ENCODE measurements at places on chromosomes 3 and 15.

DNA sequence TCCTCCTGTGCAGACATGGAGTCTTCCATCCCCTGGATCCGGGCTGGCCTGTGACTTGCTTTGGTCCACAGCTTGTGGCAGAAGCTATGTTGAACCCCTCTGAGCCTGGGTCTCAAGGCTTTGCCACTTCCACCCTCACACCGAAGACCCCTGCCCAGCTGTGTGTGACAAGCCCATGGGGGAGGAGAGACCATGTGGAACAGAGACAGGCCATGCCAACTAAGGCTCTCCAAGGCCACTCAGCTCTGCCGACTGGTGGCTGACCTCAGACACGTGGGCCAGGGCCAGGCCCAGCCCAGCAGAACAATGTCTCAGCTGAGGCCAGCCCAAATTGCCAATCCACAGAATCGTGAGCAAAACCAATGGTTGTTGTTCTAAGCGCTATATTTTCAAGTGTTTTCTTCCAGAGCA lies 16.4 kb upstream of the CFAP100 start:
- DNase-seq: no peak

- no peak for DNase-seq
Observed at GRCh38 chr3:166104938-166105337, 267.7 kb upstream of the BCHE start.

GRCh38 chr3:61896251-61896650 lies 334.9 kb downstream of the PTPRG start:
- no peak for DNase-seq

DNA sequence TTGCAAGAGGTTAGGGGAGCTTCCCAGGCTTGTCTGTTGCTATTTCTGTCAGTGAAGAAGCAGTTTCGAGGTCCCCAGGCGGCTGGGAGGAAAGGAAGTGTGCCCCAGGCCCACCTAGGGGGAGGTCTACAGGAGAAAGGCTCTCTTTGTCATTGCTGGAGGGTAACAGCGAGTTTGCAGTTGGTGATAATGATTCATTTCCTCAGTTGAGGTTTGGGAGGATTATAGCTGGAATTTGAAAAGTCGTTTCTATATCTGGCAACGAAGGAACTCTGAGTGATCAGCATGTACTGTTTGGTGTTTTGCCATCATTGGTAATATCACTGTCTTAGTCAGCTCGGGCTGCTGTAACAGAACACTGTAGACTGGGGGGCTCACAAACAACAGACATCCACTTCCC lies 65.5 kb upstream of the UBE3A start:
- DNase-seq: no peak

DNA sequence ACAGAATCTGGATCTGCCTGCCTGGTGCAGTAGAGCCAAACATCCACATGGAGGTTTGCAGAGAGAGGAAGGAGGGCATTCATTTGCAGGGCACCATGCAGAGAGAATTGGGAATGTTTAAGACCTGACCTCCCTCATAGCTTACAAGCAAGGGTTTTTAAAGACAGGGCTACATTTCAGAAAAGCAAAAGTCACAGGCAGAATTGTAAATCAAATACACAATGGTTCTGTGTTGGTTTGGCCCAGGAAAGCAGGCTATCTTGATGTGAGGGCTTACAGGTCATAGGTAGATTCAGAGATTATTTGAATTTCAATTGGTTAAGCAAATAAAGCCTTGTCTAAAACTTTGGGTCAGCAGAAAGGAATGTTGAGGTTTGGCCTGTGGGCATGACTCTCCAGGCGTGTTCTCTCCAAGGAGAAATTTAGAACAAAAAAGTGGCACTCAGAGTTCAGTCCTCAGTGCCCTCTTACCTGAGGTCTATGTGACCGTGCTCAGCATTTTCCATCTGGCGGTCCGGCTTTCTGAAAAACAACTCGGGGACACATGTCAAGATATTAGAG lies 91.5 kb downstream of the CD47 start:
- DNase-seq: no peak

DNA sequence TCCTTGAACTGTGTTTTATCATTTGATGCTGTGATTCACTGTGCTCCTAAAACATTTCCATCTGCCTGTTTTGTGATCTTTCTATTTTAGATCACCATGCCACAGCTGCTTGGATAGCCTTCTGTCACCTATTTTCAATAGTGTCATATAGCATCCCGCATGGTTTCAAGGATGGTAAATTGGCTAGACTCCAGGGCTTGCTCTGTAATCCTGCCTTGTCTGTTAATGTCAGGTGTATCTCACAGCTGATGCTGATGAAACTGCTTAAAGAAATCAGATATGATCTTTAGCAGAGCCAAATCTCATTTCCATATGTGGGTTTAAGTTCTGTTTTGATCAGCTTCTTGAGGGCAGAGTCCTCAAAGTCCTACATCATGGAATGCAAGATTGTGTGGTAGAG lies 182.2 kb downstream of the UBE2E2 start:
- no peak for DNase-seq

GRCh38 chr3:141812586-141812985 lies 49.4 kb downstream of the GRK7 start:
- no peak for DNase-seq

GRCh38 chr3:101954936-101955335 lies 105.6 kb downstream of the NFKBIZ start:
- no peak for DNase-seq

DNA sequence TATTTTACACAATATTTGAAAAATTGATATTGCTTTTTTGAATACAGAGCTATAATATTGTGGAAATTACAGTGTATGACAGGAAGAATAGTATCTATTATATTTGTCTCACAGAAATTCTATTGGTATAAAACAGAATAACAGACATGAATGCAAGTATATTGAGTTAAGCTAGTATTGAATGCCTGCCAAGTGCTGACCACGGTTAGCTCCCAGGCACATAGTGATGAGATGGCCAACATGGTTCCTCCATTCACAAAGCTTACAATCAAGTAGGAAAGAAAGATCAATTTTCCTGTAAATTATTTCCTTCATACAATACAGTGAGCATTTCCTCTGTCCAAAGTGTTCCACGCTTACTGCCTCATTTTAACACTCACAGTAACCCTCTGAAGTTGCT lies 67.6 kb downstream of the TP63 start:
- no peak for DNase-seq

- no peak for DNase-seq
Observed at GRCh38 chr15:63970621-63971426, 75.5 kb downstream of the DAPK2 start.

GRCh38 chr3:16060358-16060852 lies 114.1 kb upstream of the GALNT15 start:
- no peak for DNase-seq

DNA sequence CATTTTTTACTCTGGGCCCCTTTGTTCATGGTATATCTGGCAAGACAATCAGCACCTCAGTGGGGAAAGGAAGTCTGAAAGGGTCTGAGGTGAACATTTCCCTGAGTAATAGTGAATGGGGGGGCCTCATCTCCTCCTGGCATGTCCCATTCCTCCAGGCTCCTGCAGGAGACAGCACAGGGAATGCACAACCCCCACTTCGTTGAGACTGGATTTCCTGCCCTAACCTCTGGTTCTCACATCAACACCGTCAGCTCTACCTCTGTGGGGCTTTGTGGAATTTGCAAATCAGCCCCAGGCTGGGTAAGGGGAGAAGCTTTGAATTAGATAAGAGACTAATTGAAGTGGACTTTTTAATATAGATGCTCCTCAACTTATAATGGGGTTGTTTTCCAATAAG lies 168.3 kb upstream of the TRIM42 start:
- no peak for DNase-seq

- no peak for DNase-seq
Observed at GRCh38 chr15:44738340-44738984, 2.1 kb downstream of the TRIM69 start.
